AG08396 (cell line): ENCODE measurements at places on chromosomes 5 and 9.

DNA sequence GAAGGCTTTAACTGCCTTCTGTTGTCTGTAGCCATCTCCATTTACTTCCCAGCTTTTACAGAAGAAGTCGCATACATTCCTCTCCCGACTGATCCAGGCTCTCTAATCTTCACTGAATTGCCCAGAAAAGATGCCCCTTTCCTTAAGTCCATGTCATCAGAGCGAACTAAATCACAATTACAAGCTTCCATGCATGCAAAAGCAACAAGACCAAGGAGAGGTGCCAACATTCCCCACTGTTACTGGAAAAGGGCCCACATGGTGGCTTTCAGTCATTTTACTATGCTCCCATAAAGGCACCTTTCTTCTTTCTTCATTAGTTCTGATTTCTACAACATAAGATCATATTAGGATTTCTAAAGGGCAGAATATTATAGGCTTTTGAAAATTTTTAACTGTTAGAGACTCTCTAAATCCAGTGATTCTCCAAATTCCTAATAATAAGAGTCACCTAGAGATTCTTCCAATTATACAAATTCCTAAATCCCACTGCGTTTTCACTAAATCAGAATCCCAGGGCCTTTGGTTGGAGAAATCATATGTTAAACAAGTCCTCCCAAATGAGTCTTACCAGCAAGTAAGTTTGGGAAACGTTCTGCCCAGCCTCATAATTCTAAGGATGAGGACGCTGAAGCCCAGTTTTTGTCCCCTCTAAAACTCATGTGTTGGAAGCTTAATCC is 17.0 kb upstream of the ZFR start:
- no peak for DNase-seq

GRCh38 chr5:135160036-135160675 is 126.1 kb upstream of the PITX1 start:
- no peak for DNase-seq

GRCh38 chr5:131682826-131683225 is 47.8 kb upstream of the RAPGEF6 start:
- no peak for DNase-seq

DNA sequence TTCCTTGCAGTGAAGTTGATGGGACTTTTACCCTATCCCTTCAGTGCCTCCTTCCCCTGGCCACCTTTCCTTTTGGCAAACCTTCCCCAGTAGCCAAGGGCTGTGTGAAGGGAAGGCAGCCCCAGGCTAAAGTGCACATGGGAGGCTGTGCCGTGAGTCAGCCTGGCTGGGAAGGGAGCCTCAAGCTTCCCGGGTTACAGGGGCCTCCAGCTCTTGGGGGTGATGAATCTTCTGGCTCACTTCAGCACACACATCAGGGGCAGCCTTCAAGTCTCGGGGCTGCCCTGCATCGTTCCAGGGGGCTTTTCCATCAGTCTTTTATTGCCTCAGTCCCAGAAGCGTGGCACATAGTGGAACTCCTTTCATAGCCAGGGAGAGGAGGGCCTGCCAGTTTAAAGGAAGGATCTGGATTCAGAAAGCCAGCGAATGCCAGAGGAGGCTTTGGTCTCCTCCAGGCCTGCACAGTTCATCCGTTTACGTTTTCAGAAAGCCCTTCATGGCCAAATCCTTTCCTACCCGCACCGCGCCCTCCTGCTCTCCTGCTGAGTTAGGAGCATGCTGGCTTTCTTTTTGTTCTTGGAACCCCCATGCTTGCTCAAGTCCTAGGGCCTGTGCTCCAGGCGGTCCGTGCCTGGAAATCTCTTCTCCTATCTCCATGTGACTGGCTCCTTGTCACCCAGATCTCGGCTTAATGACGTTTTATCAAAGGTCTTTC is 134.8 kb upstream of the KLF4 start:
- DNase-seq: peak; percentile 39

DNA sequence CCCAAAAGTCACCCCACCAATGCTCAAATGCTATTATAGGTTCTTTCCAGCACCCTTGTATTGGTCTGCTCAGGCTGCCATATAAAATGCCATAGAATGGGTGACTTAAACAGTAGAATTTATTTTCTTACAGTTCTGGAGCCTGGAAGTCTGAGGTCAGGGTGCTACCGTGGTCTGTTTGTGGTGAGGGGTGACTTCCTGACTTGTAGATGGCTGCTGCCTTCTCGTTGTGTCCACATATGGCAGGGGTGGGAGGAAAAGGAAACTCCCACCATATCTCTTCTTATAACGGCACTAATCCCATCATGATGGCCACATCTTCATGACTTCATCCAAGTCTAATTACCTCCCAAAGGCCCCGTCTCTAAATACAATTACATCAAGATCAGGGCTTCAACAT is 257.8 kb upstream of the TARS1 start:
- DNase-seq: no peak

DNA sequence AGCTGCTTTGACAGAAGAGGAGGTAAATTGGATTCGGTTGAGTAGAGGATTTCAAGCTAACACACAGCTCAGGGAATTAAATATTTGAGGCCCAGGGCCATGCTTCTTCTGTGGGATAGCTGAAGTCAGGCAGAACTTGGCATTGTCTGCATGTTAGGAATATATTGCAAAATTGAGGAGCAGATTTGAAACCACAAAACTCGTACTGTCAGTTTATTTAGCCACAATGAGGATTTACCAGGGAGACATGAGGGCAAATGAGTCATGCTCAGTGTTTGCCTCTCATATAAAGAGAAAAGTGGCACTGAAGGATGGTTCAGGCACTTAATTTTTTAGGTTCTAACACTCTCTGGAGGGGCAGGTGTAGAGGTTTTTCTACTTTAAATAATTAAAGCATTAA is 83.0 kb upstream of the PRLR start:
- DNase-seq: no peak

DNA sequence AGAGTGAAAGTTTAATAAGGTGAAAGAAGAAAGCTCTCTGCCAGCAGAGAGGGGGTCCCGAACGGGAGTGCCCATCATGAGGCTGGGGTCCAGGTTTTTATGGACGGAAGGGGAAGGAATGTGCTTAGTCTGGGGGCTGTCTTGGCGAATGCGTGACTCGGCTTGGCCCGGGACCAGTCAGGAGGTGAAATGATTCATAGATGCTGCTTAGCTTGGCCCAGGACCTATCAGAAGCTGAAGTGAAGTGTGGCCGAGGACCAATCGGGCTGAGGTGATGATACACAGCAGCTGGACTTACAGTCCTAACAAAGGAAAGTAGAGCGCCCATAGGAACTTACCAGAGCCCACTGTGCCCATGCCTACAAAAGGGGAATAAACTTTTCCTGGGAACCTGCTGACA is 3.9 kb upstream of the FKTN start:
- no peak for DNase-seq

- DNase-seq: no peak
These were observed 255.8 kb downstream of the PRDM9 start for GRCh38 chr5:23763170-23763569.

DNA sequence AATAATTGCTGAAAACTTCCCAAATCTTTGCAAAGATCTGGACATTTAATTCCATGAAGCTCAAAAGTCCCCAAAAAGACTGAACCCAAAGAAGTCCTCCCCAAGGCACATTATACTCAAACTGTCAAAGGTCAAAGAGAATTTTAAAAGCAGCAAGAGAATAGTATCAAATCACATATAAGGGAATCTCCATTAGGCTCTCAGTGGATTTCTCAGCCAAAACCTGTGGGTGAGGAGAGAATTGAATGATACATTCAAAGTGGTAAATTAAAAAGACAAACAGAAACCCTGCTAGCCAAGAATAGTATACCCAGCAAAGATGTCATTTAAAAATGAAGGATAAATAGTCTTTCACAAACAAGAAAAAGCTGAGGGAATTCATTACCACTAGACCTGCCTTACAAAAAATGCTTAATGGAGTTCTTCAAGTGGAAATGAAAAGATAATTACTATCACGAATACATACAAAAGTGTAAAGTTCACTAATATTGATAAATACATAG is 134.1 kb downstream of the NDUFS4 start:
- DNase-seq: no peak

DNA sequence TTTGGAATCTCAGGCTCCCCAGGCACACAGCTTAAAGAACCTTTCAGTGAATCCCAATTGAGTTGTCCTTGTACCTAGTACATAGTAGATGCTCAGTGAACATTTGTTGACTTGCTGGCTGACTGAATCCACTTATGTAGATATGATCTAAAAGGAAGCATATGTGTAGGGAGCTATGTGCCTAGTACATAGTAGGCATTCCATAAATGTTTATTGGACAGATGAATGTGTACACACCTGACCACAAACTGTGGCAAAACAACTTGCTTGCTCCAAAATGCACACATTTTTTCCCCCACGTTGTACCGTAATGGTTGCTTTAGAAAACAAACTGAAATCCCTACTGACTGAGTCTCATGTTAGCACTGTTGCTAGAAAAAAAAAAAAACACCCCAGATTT is 80.2 kb upstream of the IL12B start:
- no peak for DNase-seq

- DNase-seq: peak; percentile 37
These were observed 507.7 kb upstream of the PTGER4 start for GRCh38 chr5:40171971-40172370.

- DNase-seq: no peak
These were observed 308.8 kb upstream of the ADAMTS16 start for GRCh38 chr5:4831325-4831724.

DNA sequence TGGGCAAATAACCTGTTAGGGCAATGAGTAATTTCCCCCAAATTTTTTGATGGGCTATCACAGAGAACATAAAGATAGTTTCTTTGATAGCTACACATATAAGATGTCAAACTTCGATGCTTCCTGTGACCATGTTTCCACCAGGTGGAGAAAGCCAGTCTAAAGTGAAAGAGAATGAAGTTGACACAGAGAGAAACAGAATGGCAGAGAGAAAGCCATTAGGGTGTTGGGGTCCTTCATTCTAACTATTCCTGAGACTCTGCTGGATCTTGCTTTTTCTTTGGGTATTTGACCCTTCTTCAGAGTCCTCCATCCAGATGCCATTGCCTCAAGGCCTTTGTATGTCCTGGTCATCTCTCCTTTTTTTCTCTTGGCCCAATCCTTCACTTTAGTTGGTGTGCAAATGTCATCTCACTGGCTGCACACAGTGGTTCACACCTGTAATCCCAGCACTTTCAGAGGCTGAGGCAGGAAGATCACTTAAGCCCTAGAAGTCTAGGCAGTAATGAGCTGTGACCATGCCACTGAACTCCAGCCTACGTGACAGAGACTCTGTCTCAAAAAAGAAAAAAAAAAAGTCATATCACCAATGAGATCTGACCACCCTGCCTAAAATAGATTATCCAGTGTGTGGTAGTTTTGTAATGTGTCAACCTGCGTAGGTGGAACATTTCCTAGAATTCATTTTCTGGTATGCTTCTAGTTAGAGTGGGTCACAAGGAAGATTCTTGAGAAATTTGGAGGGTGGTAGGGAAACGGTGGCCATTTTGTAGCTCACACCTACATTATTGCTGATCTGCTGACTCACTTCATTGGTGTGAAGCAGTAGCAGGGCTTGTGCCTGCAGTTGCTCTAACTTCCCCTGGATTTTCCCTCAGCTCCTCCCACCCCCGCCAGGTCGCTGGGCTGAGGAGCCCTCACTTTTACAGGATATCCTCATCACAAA is 20.8 kb upstream of the KIF2A start:
- no peak for DNase-seq

DNA sequence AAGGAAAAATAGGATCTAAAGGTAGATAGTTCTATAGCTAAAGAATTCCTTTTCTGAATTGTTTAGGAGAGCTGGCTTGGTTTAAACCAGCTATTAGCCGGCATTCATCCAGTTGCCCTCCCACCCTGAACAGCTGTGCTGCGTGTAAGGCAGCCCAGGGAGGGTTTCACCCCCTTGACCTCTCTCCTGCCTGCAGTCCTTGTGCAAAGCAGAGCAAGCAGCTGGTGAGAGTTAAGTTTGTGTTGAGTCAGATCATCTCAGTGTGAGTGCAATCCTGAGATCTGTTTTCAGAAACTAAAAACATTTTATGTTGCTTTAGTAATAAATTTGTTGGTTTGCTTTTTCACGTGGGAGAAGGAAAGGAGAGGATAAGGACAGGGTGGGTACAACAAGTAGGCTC is 13.0 kb downstream of the SLC25A25 start:
- DNase-seq: peak; percentile 88
